Amniotic stem cell (primary cell): ENCODE measurements at places on chromosomes 1 and 21.

DNA sequence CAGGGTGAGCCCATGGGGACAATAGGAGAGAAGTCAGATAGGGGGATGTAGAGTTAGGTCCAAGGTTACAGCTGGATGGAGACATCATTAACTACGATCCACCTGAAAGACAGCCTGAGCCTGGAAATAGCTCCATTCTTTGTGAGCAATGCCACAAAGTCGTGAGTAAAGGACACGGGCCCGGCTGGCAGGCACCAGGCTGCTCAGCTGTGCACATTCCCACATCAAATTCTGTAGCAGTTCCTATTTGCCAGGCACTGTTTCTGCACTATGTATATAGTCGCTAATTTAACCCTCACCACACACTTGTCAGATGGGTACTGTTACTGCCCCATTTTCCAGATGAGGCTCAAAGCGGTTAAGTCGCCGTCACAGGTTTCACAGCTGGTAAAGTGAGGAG, 338.0 kb upstream of the KAZN start:
- no peak for DNase-seq

- DNase-seq, result no peak
Measured at GRCh38 chr1:155017946-155018316, 15.3 kb downstream of the ZBTB7B start.

- no peak for DNase-seq
Measured at GRCh38 chr1:39104158-39105060, 78.3 kb downstream of the NDUFS5 start.

- peak; percentile 5 for DNase-seq
Measured at GRCh38 chr1:6969106-6969505, 183.9 kb downstream of the CAMTA1 start.

DNA sequence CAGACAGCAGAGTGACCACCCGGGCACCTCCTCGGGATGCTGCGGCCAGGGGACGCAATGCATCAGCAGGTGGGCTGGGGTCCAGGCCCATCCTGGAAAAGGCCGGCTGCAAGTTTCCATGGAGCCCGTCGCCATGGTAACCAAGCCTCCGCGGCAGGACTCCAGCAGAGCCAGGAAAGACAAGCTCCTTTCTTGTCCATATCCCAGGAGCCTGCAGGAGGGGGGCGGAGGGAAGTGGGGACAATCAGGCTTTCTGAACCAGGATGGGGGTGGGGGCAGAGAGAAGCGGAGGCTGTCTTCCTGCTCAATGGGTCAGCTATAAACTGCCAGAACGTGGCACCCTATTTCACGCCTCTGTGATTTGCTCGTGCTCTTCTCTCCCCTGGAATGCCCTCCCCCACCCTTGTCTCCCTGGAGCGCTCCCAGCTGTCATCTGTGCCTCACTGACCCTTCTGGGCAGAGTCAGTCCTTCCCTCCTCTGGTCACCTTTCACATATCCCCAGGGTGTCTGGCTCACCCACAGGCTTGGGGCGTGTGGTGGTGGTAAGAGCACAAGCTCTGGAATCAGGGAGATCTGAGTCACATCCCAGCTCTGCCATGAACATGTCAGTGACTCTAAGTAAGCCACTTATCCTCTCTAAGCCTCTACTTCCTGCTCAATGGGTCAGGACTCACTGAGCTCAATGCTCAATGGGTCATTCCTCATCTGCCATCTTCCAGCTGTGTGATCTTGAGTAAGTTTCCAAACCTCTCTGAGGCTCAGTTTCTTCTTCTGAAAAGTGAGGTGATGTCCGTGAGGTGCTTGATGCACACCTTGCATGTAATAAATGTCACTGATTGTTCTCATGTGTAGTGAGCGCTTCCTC, 58.9 kb upstream of the LAPTM5 start:
- peak; percentile 94 for DNase-seq

- no peak for DNase-seq
Measured at GRCh38 chr1:184891440-184891839, 82.9 kb downstream of the NIBAN1 start.

- DNase-seq, result no peak
Measured at GRCh38 chr1:6515771-6516170, 24.3 kb upstream of the PLEKHG5 start.

- DNase-seq, result no peak
Measured at GRCh38 chr1:230860617-230861384, 7.5 kb downstream of the C1orf198 start.

DNA sequence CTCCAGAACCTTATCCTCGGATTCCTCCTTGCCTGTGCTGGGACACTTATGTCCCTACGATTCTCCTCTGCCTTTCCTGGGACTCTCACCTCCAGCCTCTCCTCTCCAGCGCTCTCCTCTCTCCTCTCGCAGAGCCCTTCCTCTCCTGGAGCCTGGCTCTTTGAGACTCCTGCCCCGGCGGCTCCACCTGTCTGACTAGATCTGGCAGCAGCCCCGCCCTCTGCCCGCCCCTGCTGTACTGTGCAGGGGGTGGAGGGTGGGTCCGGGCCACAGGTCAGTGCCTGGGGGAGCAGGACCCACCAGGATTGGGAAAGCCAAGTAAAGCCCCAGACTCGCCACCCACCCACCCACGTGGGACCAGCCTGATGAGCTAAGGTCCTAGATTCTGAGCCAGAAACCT, 1.6 kb downstream of the ELOVL1 start:
- DNase-seq, result no peak

GRCh38 chr1:177069490-177069889, 95.0 kb downstream of the ASTN1 start:
- DNase-seq, result no peak

- no peak for DNase-seq
Measured at GRCh38 chr1:9418851-9419250, 120.4 kb upstream of the SLC25A33 start.
